ENCODE measurements at places on chromosomes 7 and 10.

DNA sequence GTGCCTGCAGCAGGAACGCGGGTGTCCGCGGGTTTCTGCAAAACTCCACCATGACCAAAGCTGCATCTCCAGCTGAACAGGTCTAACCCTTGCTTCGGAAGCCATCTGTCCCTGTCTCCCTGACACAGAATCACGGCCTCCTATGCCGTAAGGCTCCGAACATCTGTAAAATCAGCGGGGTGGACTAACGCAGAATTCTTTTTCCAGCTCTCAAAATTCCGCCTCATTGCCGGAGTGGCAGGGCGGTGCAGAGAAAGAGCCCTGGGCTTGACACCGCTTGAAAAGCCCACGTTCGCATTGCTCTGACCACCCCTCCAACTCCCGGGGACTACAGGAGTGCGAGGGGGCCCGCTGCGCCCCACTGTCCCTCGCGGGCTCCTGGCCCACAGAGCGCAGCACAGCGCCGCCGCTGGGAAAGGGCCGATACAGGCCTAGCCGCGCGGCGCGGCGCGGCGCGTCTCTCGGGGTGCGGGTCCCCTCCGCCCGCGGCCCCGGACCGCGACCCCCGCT lies 409 bp downstream of the DNMBP start:
- DNase-seq = no peak

DNA sequence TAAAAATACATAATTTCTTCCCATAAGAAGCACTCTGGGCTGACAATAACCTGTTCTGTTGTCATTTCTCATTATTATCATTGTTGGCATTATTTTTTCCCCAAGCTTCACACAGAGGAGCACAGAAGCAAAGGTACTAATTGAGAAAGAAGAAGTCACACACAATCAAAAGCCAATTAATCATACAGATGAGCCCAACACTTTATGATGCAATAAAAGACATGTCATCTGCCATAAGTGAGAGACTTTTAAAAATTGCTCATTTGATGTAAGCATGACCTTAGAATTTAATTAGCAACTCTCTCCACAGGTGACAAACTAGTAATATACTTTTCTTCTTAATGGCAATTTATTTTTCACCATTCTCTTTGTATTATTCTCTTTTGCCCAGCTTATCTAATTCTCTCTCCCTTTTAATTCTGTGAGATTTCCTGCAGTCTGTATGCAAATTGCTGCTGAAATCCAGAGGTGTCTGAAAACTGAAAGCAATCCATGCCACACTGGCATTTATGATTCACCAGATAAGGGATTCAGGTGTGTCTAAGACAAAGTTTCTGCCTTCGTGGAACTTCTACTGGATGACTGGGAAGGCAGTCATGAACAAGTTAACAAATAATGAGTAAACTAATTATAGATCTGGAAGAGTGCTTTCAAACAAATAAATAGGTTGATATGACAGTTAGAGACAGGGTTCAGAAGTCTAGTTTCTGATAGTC lies 203.5 kb downstream of the CHCHD3 start:
- DNase-seq = no peak

GRCh38 chr7:80775897-80776296 lies 137.5 kb downstream of the CD36 start:
- no peak for DNase-seq

- no peak for DNase-seq
Observed at GRCh38 chr10:127368929-127369328, 172.5 kb upstream of the INSYN2A start.

DNA sequence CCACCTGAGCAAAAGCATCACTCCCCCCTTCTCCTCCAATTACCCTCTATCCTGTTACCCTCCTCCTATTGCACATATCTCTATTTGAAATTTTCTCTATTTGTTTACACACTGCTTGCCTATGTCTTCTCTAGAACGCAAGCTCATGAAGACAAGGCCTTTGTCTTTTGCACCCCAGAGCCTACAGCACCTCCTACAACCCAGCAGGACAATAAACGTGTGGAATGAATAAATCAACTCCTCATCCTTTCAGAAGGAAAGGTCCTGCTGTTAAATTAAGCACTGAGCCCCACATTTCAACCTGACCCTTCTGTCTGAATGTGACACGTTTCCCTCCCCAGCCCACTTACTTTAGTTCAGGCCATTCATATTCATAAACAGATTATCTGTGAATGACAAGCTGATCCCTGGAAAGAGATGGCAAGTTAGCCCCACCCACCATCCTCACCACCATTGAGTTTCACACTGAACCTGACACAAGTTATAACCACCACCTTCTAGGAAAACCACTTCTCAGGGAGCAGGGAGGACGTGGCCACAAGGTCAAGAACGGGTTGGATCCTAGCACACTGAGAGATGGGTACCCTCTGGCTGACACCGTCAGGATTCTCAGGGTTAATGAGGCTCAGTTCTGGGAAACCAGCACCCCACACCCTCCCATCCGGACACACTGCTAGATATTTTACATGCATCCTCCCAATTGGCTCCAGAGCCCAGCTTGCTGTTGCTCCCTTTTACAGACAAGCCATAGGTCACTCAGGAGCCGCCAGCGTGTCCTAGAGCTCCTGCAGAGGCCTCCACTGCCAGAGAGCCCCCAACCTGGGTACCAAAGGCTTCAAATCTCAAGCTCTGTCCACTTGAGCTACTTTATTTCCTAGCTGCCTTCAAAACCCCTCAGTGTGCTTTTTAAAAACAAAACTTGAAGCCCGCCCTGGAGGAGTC lies 934 bp downstream of the PRTFDC1 start:
- DNase-seq = no peak

DNA sequence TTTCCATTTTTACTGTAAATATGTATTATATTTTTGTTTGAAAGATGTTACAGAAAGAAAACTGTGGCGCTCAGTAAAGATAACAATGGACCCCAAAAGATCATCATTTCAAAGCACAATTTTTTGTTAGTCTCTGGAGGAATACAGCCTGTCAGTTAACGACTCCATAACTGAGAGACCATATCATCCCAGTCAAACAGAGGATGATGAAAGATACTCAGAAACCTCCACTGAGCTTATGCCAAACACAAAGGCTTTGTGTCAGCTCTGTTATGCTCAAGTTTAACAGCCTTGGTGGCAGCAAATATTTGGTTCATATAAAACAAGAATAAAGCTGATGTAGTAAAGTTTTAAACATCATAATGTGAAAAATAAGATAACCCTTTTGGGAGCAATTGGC lies 345.1 kb downstream of the NXPH1 start:
- no peak for DNase-seq

DNA sequence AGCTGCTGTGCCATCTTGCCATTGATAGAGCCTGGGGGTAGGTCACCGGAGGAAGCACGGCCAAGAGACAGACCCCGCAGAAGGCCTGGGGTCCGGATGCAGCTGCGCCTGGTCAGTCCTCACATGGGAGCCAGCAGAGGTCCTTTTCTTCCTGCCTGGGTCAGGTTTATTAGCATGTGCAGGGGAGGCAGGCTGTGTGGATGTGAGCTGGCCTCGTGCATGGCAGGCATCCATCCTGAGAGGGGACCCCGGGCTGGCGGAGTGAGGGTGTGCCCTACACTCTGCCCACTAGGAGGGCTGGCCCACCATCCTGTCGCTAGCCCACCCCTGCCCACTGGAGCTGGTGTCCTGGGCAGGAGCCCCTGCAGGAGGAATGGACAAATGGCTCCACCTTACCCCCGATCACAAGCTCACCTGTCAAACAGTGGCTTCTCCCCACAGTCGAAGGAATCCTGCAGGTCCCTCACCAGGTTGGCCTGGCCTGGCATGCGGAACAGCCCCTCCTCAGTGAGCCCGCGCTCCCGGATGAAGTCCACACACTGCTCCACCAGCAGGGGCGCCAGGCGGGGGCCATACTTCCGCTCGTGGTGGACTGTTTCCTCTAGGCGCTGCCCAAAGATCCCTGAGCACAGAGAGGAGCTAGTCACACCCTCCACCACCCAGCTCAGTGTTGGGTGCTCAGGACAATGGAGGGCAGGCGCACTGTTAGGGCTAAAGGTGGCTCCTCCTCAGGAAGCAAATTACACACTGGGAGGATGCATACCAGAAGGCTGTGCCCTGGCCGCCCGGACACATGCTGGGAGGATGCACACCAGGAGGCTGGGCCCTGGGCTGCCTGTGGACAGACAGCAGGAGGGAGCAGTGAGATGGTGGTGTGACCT lies 145.4 kb downstream of the ARHGAP22 start:
- DNase-seq = no peak

DNA sequence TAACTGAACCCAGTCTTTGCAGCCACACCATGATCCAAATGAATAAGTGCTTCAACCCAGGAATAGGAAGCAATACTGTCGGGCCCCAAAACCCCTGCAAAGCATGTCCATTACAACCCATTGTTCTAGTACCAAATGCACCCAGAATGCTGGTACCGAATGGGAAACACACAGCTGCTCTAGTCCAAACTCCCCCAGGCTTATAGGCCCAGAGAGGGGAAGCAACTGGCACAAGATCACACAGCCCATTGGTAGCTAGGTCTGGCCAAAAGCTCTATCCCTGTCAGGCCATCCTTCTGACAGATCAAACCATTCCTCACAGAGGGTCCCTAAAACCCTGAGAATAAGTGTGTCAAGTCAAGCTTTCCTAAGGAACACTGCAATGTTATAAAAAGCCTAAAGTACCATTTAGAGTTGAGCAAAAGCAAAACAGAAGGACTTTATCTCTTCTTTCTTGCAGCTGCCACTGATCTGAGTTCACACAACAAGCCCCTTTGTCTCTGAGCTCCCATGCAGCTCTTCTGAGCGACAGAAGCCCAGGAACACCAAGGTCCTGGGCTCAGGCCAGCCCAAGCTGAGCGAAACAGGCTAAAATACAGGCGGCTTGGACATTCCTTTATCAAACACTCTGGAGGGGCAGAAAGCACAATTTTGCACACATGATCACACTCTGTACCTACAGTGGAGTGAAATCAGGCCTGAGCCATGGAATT lies 116.7 kb downstream of the SGMS1 start:
- DNase-seq = no peak

GRCh38 chr7:111771638-111772037 lies 209.3 kb upstream of the IMMP2L start:
- DNase-seq = no peak

DNA sequence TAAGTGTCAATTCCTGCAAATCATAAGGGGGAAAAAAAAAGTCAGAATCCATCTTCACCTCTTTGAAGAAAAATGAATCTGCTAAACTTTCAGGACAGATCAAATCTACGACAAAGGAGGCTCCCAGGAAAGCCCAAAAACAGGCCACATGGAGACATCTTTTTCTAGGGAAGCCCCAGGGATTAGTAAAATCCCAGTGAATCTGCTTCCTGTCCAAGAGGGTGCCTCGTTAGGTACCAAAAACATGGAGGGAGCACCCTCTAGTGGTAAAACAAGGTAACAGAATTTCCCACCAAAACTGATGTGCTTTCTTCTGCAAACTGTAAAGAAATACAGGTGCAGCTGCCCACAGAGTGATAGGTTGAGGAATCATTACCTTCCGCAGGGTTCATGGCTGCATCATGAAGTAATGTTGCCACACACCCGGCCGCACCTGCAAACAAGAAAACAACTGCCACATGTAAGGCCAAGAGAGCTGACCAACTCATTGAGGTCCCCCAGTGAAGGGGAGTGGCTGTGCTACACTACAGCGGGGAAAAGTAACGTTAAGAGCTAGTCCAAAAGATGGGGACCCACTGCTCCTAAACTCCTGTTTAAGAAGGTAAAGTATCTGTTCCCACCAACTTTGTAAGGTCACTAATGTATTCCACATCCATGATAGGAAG lies 7.9 kb downstream of the SLC25A28 start:
- DNase-seq = no peak

DNA sequence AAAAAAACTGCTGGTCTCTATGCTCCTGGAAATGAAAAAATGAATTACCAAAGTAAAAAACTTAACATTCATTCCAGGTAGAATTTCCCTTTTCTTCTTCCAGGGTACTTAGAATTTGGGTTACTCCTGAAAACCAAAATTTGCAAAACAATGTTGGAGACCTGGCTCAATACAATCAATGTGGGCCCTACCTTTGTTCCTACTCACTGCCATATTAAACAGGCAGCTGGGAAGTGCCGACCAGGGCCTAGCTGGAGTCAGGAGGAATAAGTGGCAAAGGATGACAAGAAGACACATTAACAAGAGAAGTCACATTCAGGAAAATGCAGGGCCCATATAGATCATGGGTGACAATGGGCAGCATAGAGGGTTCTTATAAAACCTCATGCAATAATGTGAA lies 6.4 kb upstream of the AGK start:
- DNase-seq = no peak

DNA sequence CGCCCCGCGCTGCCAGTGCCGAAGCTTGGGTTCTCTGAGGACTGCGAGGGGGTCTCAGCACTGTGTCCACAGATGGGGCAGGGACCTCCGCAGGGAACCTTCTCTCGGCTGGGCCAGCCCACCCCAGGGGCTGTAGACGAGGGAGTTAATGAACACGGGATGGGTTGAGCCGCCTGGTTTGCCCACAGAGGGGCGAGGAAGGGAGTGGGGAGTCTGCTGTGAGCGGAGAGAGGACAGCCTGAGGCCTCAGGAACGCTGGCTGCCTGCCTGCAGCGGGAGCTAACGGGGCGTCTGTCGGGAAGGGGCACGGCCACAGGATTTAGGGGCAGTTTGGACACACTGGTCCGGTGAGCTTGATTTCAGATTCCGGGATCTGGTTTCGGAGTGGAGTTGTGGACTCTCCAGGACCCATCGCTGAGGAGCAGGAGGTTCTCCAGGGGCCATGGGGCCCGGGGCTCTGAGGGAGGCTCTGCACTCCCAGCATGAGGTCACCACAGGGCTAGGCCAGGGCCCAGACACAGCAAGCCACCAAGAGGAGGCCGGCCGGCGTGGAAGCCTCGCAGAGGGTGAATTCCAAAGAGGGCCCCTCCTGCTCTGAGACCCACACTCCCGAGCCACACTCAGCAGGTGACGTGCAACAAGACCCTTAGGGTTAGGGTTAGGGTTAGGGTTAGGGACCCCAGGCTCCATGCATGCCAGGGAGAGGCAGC lies 19.0 kb upstream of the FAM20C start:
- no peak for DNase-seq

- DNase-seq = no peak
Observed at GRCh38 chr10:35006836-35007235, 83.3 kb downstream of the CUL2 start.

- DNase-seq = no peak
Observed at GRCh38 chr10:102726274-102726673, 11.8 kb downstream of the SFXN2 start.

DNA sequence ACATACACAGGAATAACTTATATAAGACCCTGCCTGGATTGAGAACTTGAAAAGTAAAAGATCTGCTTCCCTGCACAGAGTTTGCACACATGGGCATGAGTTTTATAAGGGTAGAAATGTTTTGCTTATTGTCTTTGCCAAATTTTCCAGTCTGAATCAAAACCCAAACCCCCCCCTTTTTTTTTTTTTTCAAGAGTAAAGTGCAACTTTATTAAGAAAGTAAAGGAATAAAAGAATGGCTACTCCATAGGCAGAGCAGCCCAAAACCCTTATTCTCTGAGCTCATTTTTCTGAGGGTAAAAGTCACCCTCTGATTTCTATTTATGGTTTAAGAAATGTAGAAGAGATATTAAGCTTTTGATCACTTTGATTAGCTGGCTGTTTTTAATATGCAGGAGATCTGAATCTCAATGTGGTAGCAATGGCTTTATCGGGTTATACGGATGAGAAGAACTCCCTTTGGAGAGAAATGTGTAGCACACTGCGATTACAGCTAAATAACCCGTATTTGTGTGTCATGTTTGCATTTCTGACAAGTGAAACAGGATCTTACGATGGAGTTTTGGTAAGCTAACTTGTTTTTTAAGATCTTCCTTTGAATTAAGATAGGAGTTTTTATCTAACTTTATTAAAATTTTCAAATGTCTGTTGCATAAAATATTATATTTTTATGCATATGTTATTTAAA lies 18.7 kb downstream of the MIOS start:
- no peak for DNase-seq

GRCh38 chr7:69699931-69700330 lies 101.7 kb downstream of the AUTS2 start:
- DNase-seq = no peak

Measured in stimulated activated CD4-positive, alpha-beta T cell treated with anti-CD3 and anti-CD28 coated beads, Interleukin-1b, Interleukin-23, amount 100 ng/mL, for 1 hour (primary cell).